Hindlimb muscle (tissue), 1 donor: ENCODE measurements at places on chromosomes 4 and X. TPM values are rescaled to one million over a fixed set of nuclear protein-coding genes. Genes with fewer than 3 reads are reported as not detected.

DNA sequence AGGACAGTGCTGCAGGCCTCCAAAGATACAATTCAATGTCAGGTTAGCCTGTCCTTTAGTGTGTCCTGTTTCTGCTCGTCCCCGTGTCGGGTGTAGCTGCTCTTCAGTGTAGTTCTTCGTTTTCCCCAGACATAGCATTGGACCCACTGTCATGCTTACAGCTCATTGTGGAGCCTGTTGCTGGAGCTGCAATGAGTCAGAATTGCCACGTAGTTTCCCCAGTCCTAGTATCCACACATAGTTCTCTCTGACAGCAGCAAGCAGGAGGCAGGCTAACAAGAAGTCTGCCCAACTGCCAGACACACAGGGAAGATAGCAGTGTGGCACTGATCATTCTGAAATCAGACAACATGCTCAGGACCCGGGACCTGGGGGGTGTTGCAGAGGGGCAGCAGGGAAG lies 49.2 kb downstream of the MOSPD2 start:
- DNase-seq = no peak

Gene SSX2B
- polyA plus RNA-seq = not detected

GRCh38 chrX:42385730-42386129 lies 392.2 kb downstream of the PPP1R2C start:
- DNase-seq = no peak

DNA sequence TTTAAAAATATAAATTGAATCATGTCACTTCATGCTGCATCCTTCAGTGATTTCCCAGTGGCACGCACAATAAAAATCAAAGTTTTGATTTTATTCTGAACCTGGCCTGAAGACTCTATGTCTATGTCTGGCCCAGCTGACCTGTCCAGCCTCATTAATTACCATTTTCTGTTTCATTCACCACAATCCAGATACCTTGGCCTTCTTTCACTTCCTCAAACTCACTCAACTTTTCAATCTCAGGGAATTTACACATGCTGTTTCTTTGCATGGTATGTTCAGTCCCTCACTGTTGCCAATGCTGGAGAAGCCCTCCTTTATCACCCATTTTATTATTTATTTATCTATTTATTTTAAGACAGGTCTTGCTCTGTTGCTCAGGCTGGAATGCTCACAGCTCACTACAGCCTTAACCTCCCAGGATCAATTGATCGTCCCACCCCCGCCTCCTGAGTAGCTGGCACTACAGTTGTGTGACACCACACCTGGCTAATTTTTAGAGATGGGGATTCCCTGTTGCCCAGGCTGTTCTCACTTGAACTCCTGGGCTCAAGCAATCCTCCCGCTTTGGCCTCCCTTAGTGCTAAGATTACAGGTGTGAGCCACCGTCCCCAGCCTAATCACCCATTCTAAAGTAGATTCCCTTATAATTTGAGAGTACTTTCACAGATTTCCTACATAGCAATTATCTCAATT lies 43.1 kb downstream of the ZGRF1 start:
- no peak for DNase-seq
